ENCODE measurements at places on chromosomes 16 and 17. TPM values are rescaled to one million over a fixed set of nuclear protein-coding genes. Genes with fewer than 3 reads are reported as not detected.

Gene PDILT
- not detected for total RNA-seq

Gene UNC45B
- 0.10 TPM for total RNA-seq

Gene SLC12A3
- total RNA-seq: not detected

Gene KRTAP2-1
- total RNA-seq: not detected

Gene KRT25
- total RNA-seq: not detected

DNA sequence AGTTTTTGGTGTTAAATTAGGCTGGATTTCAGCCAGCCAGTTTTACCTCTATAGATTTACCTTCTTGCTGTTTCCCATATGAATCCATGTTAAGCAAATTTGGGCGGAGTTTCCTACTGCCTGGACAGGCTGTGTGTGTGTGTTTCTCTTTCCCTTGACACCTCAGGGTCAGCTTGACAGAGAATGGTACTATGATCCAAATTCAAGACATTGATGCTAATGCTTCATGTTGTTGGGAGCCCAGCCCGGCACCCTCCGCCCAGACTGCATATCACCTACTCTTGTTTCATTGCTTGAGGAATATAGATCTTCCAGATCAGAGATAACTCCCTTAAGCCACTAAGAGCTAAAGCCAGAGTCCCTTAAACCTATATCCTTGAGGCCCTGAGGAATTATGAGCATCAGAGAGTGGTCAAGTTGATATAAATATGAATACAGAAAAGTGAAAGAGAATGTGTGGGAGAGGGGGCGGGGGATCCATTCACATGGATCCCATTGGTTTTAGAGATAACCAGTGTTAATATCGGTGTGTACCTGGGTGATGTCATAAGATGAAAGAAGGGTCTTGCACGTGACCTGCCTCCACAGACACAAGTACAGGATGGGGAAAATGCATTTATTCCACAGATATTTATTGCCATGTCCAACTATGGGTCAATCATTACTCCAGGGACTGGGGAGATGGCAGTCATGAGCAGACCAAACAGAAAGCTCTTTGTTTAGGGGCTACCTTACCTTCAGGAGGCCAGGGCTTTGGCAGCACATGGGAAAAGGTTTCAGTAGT is 69.7 kb downstream of the WIPI1 start:
- H3K27me3 ChIP-seq: no peaks in the 10 kb centered on the region
- H3K4me3 ChIP-seq: no peak overlapping the region
- peaks cover 19% of the 10 kb centered on the region for H3K4me1 ChIP-seq
- no peaks in the 10 kb centered on the region for H3K36me3 ChIP-seq

GRCh38 chr17:74803971-74804370 is 27.8 kb upstream of the NAT9 start:
- H3K27ac ChIP-seq: no peak overlapping the region
- H3K36me3 ChIP-seq: peaks cover 9% of the 10 kb centered on the region
- no peak overlapping the region for H3K4me3 ChIP-seq
- DNase-seq: no peak
- H3K4me1 ChIP-seq: peaks cover 2% of the 10 kb centered on the region

DNA sequence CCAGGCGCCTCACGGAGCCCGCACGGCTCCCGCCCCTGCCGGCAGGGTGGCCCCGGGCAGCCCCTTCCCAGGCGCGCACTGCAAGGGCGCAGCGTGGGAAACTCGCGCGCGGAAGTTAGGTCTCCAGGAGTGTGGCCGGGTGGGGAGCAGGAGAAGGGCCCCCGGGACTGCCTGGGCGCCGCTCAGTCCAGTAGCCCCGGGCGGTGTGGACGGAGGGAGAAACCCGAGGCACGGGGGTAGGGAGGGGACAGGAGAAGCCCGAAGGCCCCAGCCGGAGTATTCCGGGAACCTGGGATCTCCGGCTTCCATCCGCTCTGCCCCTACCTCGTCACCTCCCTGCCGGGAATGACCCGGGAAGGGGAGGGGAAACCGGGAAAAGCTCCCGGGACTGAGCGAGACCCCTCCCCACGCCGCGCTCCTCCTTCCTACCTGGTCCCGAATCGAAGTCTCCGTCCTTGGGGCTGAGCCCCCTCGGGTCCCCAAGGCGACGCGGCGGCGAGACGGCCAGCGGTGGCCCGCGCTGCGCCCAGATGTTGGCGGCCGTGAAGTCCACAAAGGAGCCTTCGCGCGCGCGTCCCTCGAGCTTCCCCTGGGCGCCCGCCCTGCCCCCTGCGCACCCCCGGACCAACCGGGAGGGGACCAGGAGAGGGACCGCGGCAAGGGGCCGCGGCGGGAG is 418 bp downstream of the SOCS3 start:
- peaks cover 44% of the 10 kb centered on the region for H3K4me1 ChIP-seq
- peak overlapping the region; percentile 82 for H3K4me3 ChIP-seq
- H3K36me3 ChIP-seq: peaks cover 21% of the 10 kb centered on the region
- peak overlapping the region; percentile 72 for H3K27ac ChIP-seq

- peaks cover 20% of the 10 kb centered on the region for H3K4me1 ChIP-seq
- H3K4me3 ChIP-seq: no peak overlapping the region
- H3K27ac ChIP-seq: no peak overlapping the region
- DNase-seq: no peak
Measured at GRCh38 chr16:75007443-75007842, 8.6 kb downstream of the ZNRF1 start.

DNA sequence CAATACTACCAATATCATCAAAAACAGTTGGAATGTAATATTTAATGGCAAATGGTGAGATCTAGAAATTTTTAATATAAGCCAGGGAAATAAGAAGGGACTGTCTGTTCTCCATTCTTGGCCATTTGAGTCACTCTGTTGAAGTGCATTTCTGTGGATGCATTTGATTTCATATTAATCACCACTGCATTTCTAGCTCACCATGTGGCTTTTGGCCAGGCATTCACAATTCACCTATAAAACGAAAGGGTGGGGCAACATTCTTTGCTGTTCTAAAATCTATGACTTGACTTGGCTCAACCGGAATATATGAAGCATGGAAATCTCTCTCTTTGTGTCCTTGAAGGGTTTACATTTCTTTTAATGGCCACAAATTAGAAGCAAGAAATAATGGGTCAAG is 483.0 kb downstream of the SLC39A11 start:
- no peaks in the 10 kb centered on the region for H3K4me1 ChIP-seq
- no peak overlapping the region for H3K27ac ChIP-seq

DNA sequence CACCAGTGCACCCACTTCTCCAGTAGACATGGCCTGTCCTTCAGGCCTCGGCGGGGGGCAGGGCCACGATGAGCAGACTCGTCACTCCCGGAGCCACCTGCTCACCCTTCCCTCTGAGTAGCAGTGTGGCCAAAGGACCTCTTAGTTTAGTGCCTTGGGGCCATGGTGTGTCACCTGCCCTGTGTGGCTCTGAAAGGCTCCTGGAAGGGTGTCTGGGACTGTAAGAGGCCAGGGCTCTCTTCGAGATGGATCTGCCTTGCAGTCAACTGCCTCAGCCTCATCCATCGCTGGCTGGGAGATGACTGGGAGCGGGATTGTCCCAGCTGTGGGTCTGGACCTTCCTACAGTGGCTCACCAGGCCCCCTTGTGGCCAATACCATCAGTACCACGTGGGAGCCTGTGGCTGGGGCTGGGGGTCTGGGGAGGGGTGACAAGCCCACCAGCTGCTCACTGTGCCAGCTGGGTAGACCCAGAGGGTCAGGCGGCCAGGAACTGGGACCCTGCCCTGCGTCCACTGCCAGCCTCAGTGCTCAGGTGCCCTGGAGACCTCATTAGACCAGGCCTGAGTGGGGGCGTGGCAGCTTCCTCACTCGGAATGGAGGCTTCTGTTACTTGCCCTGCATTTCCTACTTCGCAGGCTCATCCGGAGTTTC is 133.4 kb downstream of the OR1D5 start:
- no peak overlapping the region for H3K27ac ChIP-seq
- no peak overlapping the region for H3K4me3 ChIP-seq
- peak; percentile 7 for DNase-seq
- H3K4me1 ChIP-seq: peaks cover 3% of the 10 kb centered on the region

Measured in activated naive CD8-positive, alpha-beta T cell treated with anti-CD3 and anti-CD28 coated beads for 36 hours (primary cell).